ENCODE measurements at places on chromosomes 1 and 21.

DNA sequence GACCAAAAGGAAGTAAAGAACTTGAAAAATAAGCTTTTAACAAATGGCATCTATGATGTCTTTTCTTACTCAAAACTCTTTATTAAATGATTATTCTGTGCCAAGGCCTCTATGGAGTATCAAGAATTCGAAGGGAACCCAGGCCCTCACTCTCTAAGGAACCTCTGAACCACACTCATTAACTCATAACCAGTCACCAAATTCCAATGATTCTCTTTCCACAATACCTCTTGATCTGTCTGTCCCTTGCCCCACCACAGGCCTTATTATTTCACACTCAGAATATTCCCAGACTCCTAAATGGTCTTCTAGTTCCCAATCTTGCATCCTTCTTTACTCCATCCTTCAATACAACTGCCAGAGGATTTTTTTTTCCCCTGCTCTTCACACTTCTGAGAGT lies 37.0 kb downstream of the PCSK9 start:
- peaks cover 96% of the 10 kb centered on the region for H3K36me3 ChIP-seq
- no peaks in the 10 kb centered on the region for H3K27me3 ChIP-seq
- peaks cover 29% of the 10 kb centered on the region for H3K4me1 ChIP-seq
- peak overlapping the region; percentile 63 for H3K27ac ChIP-seq
- no peak for DNase-seq

DNA sequence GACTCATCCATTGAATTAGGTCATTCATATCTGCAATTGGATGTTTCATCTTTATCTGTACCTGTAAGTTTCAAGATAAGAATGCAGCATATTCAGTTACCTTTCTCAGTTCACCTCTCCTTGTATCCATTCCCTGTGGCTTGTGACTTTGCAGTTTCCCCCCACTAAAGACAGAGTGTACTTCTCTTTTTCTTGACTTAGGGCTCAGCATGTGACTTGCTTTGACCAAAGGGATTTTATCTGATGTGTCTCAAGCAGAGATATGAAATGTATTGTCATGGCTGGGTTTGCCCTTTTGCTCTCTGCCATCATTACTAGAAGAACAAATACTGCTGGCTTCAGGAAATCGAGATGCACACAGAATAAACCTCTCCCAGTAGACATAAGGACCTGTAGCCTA lies 754.8 kb downstream of the ADGRL2 start:
- H3K27me3 ChIP-seq: no peaks in the 10 kb centered on the region
- DNase-seq: no peak
- H3K27ac ChIP-seq: no peak overlapping the region
- no peaks in the 10 kb centered on the region for H3K36me3 ChIP-seq
- H3K4me3 ChIP-seq: no peak overlapping the region

DNA sequence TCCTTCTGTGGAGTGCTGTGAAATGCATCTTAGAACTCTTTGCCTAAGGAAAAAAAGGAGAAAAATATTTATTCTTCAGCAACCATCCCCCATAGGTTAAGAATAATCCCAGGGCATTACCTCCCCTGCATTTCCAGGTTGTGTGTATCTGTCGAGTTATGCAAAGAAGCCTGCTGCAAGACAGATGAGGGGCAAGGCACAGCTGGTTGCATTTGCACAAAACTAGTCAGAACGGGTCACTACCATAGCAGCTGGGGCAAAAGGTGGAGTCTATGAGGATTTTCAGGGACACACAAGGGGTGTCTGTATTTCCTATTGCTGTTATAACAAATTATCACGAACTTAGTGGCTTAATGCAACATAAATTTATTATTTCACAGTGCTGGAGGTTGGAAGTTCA lies 443.4 kb upstream of the C1orf87 start:
- H3K27me3 ChIP-seq: no peaks in the 10 kb centered on the region
- no peak overlapping the region for H3K27ac ChIP-seq
- no peaks in the 10 kb centered on the region for H3K36me3 ChIP-seq
- no peak for DNase-seq

DNA sequence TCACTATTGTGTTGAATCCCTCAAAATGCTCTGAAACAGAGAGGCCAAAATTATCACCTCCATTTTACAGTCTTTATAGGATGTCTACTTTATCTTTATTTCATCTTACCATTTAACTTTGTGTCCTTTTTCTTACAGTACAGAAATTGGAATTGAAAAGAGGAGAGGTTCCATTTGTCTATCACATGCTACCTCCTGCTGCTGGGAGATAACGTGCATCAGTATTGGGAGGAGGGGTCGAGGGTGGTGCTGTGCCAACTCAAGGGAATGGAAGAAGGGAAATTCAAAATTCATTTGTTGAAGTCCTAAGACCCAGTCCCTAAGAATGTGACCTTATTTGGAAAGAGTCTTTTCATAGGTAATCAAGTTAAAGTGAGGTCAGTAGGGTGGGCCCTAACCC lies 85.3 kb downstream of the HHIPL2 start:
- DNase-seq: no peak
- H3K36me3 ChIP-seq: no peaks in the 10 kb centered on the region
- H3K4me1 ChIP-seq: peaks cover 11% of the 10 kb centered on the region
- H3K27me3 ChIP-seq: no peaks in the 10 kb centered on the region
- H3K27ac ChIP-seq: no peak overlapping the region
- H3K4me3 ChIP-seq: no peak overlapping the region

DNA sequence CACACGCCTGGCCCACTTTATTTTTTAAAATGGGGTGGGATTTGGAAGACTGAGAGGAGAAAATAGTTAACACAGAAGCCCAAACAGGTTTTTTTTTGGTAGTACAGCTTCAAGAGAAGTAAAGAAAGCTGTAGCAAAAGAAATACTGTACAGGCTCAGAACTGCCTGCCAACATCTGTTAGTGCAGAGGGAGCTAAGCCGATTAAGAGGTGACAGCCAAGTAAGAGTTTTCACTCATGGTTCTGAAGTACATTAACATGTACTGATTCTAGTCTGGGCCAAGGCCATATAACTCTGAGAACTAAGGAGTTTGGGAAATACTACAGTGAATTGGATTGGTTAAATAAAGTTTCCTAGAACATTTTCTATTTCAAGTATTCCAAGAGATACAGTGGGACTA lies 51.6 kb downstream of the EIF2B3 start:
- no peaks in the 10 kb centered on the region for H3K27me3 ChIP-seq
- H3K4me1 ChIP-seq: no peaks in the 10 kb centered on the region
- H3K36me3 ChIP-seq: peaks cover 53% of the 10 kb centered on the region

GRCh38 chr1:39701049-39701439 lies 9.8 kb upstream of the HPCAL4 start:
- no peaks in the 10 kb centered on the region for H3K4me1 ChIP-seq
- DNase-seq: no peak
- no peak overlapping the region for H3K27ac ChIP-seq
- H3K27me3 ChIP-seq: peaks cover 9% of the 10 kb centered on the region

DNA sequence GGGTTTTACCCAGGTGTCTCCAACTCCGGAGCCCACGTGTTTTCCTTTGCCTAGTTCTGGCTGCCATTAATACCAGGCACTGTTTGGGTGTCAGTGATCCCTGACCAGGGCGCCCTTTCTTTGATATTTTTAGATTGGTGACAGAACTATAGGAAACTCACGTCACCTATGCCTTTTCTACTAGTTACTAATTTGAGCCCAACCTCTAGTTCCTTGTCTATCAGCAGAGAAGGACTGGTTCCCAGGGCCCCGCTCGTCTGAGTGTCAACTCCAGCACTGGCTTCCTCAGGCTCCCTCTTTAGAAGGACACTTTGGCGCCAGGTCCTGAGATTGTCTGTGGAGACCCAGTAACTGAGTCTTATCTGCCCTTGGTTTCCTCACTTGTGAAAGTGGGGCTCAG lies 9.4 kb downstream of the MFN2 start:
- H3K27ac ChIP-seq: peak overlapping the region; percentile 64
- peaks cover 23% of the 10 kb centered on the region for H3K4me1 ChIP-seq
- H3K27me3 ChIP-seq: no peaks in the 10 kb centered on the region
- no peak for DNase-seq

DNA sequence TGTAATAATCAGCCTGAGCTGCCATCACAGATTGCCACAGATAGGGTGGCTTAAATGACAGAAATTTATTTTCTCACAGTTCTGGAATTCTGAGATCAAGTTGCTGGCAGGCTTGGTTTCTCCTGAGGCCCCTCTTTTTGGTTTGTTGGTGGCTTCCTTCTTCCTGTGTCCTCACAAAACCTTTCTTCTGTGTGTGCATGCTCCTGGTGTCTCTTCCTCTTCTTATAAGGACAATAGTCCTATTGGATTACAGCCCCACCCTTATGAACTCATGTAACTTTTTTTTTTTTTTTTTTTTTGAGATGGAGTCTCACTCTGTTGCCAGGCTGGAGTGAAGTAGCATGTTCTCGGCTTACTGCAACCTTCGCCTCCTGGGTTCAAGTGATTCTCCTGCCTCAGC lies 41.0 kb upstream of the F3 start:
- peaks cover 16% of the 10 kb centered on the region for H3K27me3 ChIP-seq
- H3K27ac ChIP-seq: no peak overlapping the region
- no peak for DNase-seq
- no peaks in the 10 kb centered on the region for H3K4me1 ChIP-seq
- no peak overlapping the region for H3K4me3 ChIP-seq

GRCh38 chr1:6544831-6545230 lies 9.5 kb downstream of the NOL9 start:
- no peak overlapping the region for H3K4me3 ChIP-seq
- no peaks in the 10 kb centered on the region for H3K27me3 ChIP-seq
- H3K36me3 ChIP-seq: peaks cover 91% of the 10 kb centered on the region
- no peak for DNase-seq
- peak overlapping the region; percentile 89 for H3K27ac ChIP-seq
- peaks cover 32% of the 10 kb centered on the region for H3K4me1 ChIP-seq

DNA sequence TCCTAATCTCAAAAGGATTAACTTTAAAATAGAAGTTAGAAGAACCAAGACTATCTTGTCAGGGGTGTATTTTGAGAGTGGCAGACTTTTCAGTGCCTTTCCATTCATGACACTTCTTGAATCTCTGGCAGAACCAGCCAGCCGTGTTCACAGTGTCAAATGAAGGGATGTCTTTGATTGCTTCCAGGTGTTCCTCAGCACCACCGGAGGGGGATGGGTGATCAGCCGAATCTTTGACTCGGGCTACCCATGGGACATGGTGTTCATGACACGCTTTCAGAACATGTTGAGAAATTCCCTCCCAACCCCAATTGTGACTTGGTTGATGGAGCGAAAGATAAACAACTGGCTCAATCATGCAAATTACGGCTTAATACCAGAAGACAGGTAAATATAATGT lies 32.3 kb downstream of the FMO1 start:
- H3K27me3 ChIP-seq: peaks cover 42% of the 10 kb centered on the region
- H3K4me3 ChIP-seq: no peak overlapping the region
- no peak overlapping the region for H3K27ac ChIP-seq
- H3K36me3 ChIP-seq: no peaks in the 10 kb centered on the region
- DNase-seq: no peak

GRCh38 chr1:88736633-88737248 lies 52.7 kb downstream of the PKN2 start:
- peak; percentile 39 for DNase-seq
- H3K27ac ChIP-seq: no peak overlapping the region
- H3K27me3 ChIP-seq: no peaks in the 10 kb centered on the region

- peaks cover 3% of the 10 kb centered on the region for H3K4me1 ChIP-seq
- peaks cover 9% of the 10 kb centered on the region for H3K27me3 ChIP-seq
- H3K27ac ChIP-seq: no peak overlapping the region
Measured at GRCh38 chr1:6127587-6128163, 52.4 kb downstream of the CHD5 start.

DNA sequence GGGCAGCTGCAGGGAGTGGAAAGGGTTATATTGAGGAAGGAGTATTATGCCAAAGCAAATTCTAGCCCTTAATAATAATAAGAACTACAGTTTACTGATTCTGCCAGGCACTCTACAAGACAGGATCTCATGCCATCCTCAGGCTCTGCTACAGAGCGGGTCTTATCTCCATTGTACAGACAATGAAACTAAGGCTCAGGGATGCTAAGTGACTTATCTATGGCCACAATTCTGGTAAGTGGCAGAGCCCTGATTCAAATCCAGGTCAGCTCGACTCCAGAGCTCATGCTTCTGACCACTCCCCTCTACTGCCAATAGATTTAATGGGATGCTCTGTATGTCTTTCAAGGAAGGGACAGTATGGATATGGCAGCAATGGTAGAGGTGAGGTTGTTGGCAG lies 146.1 kb upstream of the CD34 start:
- no peak overlapping the region for H3K27ac ChIP-seq
- H3K36me3 ChIP-seq: no peaks in the 10 kb centered on the region
- no peak for DNase-seq
- peaks cover 10% of the 10 kb centered on the region for H3K27me3 ChIP-seq
- peaks cover 2% of the 10 kb centered on the region for H3K4me1 ChIP-seq

GRCh38 chr1:13748610-13749505 lies 48.9 kb downstream of the PRDM2 start:
- H3K4me1 ChIP-seq: peaks cover 49% of the 10 kb centered on the region
- DNase-seq: peak; percentile 95
- H3K27me3 ChIP-seq: no peaks in the 10 kb centered on the region
- H3K27ac ChIP-seq: peak overlapping the region; percentile 95

DNA sequence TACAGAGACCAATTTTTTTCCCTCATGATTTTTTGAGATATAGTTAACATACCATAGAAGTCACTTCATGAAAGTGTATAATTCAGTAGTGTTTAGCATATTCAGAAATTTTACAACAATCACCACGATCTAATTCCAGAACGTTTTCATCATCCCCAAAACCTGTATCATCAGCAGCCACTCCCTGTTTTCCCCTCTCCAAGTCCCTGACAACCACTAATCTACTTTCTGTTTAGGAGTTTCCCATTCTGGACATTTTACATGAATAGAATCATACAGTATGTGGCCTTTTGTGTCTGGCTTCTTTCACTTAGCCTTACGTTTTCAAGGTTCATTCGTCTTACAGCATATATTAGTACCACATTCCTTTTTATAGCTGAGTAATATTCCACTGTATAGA lies 204.2 kb upstream of the PLD5 start:
- no peak for DNase-seq
- H3K27ac ChIP-seq: no peak overlapping the region
- no peaks in the 10 kb centered on the region for H3K27me3 ChIP-seq
- no peaks in the 10 kb centered on the region for H3K4me1 ChIP-seq
- no peaks in the 10 kb centered on the region for H3K36me3 ChIP-seq

DNA sequence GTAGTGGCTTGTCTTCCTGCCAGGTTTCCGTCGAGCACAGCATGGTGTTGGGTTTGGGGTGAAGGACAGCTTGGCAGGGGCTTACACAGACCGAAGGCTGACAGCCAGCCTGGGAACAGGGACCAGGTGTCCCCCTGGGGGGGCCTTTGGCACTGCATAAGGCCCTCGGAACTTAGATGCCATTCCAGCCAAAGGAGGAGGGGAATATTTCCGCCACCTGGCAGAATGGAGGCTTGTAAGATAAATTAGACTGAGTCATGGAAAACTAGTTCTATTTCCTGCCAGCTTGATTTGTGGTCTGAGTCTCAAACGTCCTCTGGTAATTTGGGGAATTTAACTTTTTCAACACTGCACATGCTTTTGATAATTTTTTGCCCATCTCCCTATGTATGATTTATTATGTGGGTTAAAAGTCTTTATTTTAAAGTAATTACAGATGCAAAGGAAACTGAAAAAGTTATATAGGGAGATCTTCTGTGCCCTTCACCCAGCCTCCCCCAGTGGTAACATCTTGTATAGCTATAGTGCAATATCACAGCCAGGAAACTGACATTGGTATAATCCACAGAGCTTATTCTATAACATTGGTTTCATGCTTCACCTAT lies 11.5 kb upstream of the TMEM51 start:
- no peak for DNase-seq
- no peaks in the 10 kb centered on the region for H3K36me3 ChIP-seq
- H3K27ac ChIP-seq: no peak overlapping the region
- peaks cover 72% of the 10 kb centered on the region for H3K27me3 ChIP-seq

Data from activated T-cell treated with anti-CD3 and anti-CD28 coated beads, Interleukin-2, amount 50 U/mL, for 24 hours (primary cell).